ENCODE measurements at places on chromosomes 3 and 15. TPM values are rescaled to one million over a fixed set of nuclear protein-coding genes. Genes with fewer than 3 reads are reported as not detected.

ADGRG7 gene
- total RNA-seq, result not detected

PLA2G4E gene
- total RNA-seq, result not detected

LDHAL6B gene
- total RNA-seq, result not detected

MYEF2 gene
- total RNA-seq, result 4.5 TPM

TMCO5A gene
- not detected for total RNA-seq

SLC27A2 gene
- not detected for total RNA-seq

GNAT1 gene
- total RNA-seq, result not detected

CD200R1 gene
- under 0.01 TPM for total RNA-seq

LEKR1 gene
- total RNA-seq, result 0.56 TPM

EIF4E3 gene
- 0.72 TPM for total RNA-seq

MAP6D1 gene
- total RNA-seq, result 1.9 TPM

KNG1 gene
- not detected for total RNA-seq

GPR27 gene
- total RNA-seq, result not detected

HHATL gene
- not detected for total RNA-seq

TRPM7 gene
- 49.4 TPM for total RNA-seq

ADPRH gene
- total RNA-seq, result under 0.01 TPM

DISP2 gene
- 0.36 TPM for total RNA-seq

PIGB gene
- total RNA-seq, result 11.8 TPM

NEDD4 gene
- total RNA-seq, result 80.7 TPM

RFTN1 gene
- 52.2 TPM for total RNA-seq

THBS1 gene
- total RNA-seq, result 3,217 TPM

ZNF148 gene
- total RNA-seq, result 65.2 TPM

PCLAF gene
- total RNA-seq, result 34.2 TPM

CSPG4 gene
- 12.4 TPM for total RNA-seq

DUOX2 gene
- total RNA-seq, result not detected

GCSAM gene
- not detected for total RNA-seq

CGNL1 gene
- under 0.01 TPM for total RNA-seq

UNC45A gene
- 85.3 TPM for total RNA-seq

ALG1L2 gene
- total RNA-seq, result not detected

ZNF662 gene
- 0.54 TPM for total RNA-seq

ACKR4 gene
- 0.18 TPM for total RNA-seq

SLC12A1 gene
- total RNA-seq, result not detected

PGBD4 gene
- 1.9 TPM for total RNA-seq

PTX3 gene
- 96.7 TPM for total RNA-seq

HYAL1 gene
- total RNA-seq, result 0.36 TPM

CNTN6 gene
- total RNA-seq, result not detected

FILIP1L gene
- 19.9 TPM for total RNA-seq

LRRC28 gene
- 17.5 TPM for total RNA-seq

A4GNT gene
- not detected for total RNA-seq

CPNE9 gene
- total RNA-seq, result not detected

BLM gene
- 6.5 TPM for total RNA-seq

SAMD7 gene
- total RNA-seq, result not detected

ATP6V1A gene
- total RNA-seq, result 98.0 TPM

RPL22L1 gene
- 77.8 TPM for total RNA-seq

CACNA2D2 gene
- not detected for total RNA-seq

LYSMD4 gene
- total RNA-seq, result 5.6 TPM

GOLGA6L7 gene
- total RNA-seq, result not detected

TMEM212 gene
- total RNA-seq, result not detected

SGO1 gene
- 8.1 TPM for total RNA-seq

DAPK2 gene
- total RNA-seq, result 0.36 TPM

AHSG gene
- total RNA-seq, result not detected

EFHB gene
- total RNA-seq, result under 0.01 TPM

DUOXA2 gene
- not detected for total RNA-seq

PLSCR4 gene
- total RNA-seq, result 2.8 TPM

NTRK3 gene
- total RNA-seq, result under 0.01 TPM

CCDC13 gene
- total RNA-seq, result 0.28 TPM

Data from IMR-90 (cell line).